Stimulated activated CD4-positive, alpha-beta T cell treated with anti-CD3 and anti-CD28 coated beads, Interleukin-15, amount 100 ng/mL, for 1 hour (primary cell): ENCODE measurements at places on chromosomes 4 and X.

GRCh38 chrX:7112071-7112470 is 35.4 kb upstream of the STS start:
- DNase-seq = no peak

DNA sequence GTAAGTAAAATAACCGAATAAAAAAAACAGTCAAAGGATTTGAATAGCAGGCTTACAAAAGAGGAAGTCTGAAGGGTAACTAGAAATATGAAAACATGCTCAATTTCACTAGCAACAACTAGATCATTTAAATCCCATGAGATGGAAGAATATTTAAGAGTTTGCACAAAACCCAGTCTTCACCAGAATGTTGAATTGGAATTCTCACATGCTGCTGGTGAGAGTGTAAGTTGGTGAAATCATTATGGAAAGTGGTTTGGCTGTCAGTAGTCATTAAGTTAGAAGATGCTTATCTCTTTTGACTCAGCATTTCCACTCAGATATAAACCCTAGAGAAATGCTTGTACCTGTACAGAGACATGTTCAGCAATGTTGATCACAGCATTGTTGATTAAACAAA is 110.1 kb downstream of the PGRMC2 start:
- DNase-seq = no peak

DNA sequence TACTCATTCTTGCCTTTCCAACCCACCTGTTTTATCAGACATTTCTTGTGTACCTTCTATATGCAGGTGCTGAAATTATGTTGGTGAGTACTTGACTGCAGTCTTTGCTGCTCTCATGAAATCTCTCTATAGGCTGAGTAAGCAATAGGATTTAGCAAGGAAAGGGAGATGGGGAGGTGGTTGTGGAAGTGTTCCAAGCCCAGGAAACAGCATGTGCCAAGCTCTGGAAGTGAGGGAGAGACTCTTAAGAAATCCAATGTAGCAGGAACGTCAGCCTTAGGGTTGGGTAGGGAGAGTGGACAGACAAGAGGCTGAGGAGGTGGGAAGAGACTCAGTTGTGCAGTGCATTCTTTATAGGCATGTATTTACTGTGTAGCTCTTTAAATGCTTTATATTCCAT is 5.6 kb downstream of the SEPTIN11 start:
- DNase-seq = no peak

- DNase-seq = no peak
Measured at GRCh38 chrX:69131886-69132285, 33.4 kb downstream of the PJA1 start.
